ENCODE measurements at places on chromosomes 6 and 20.
A peak's percentile ranks its signal among the peaks of the same experiment; 100 is the strongest.

- DNase-seq = no peak
- H3K27ac ChIP-seq = no peak overlapping the region
- no peaks in the 10 kb centered on the region for H3K36me3 ChIP-seq
- no peaks in the 10 kb centered on the region for H3K27me3 ChIP-seq
- H3K4me1 ChIP-seq = no peaks in the 10 kb centered on the region
Observed at GRCh38 chr6:1702580-1703051, 92.9 kb downstream of the FOXC1 start.

GRCh38 chr20:17497821-17498580 lies 33.2 kb downstream of the BFSP1 start:
- no peaks in the 10 kb centered on the region for H3K36me3 ChIP-seq
- no peak overlapping the region for H3K27ac ChIP-seq
- no peak for DNase-seq
- no peaks in the 10 kb centered on the region for H3K4me1 ChIP-seq
- no peak overlapping the region for H3K4me3 ChIP-seq

- no peak overlapping the region for H3K27ac ChIP-seq
- H3K4me1 ChIP-seq = peaks cover 8% of the 10 kb centered on the region
- H3K4me3 ChIP-seq = no peak overlapping the region
Observed at GRCh38 chr6:74534465-74535211, 671.2 kb downstream of the COL12A1 start.

- H3K27me3 ChIP-seq = no peaks in the 10 kb centered on the region
- H3K36me3 ChIP-seq = no peaks in the 10 kb centered on the region
- H3K4me1 ChIP-seq = no peaks in the 10 kb centered on the region
- no peak overlapping the region for H3K4me3 ChIP-seq
- DNase-seq = no peak
Observed at GRCh38 chr6:137102050-137102848, 57.5 kb upstream of the IL20RA start.

GRCh38 chr6:107592806-107593205 lies 102.9 kb downstream of the SOBP start:
- no peak overlapping the region for H3K4me3 ChIP-seq
- H3K27me3 ChIP-seq = no peaks in the 10 kb centered on the region

DNA sequence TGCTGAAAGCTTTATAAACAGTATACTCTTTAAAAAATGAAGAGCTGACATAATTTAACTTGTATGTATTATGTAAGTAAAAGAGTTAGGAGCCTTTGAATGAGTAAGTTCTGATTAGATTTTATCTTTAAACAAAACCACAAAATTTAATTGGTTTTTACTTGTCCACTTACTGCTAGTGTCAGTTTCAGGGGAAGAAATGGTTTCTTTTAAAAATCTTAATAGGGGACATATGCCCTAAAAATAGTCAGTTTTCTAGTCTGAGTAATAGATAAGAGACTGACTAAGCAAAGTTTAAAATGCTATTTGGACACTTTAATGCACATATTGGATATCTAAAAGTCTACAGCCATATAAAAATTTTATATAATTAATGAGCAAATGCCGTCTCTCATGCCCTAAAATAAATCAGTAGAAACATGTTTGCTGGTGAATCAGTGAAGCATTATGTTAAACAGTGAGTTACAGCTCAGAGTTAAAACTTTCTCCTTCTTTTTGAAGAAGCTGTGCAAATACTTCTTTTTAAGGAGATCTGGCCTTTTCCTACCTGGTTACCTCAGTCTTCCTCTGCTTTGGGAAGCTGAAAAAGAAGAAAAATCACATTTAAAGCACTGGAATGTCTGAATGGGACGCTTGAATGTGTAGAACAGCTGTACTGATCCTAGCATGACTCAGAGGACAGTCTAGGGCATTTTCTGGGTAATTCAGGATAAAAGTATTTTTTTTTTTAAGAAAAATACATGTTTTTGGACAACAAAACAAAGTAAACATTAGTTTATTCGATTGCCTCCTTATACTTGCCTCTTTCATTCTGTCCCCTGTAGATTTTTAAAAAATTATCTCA lies 55.3 kb downstream of the CDH26 start:
- no peak overlapping the region for H3K27ac ChIP-seq
- no peaks in the 10 kb centered on the region for H3K36me3 ChIP-seq
- DNase-seq = no peak
- no peaks in the 10 kb centered on the region for H3K4me1 ChIP-seq
- H3K27me3 ChIP-seq = no peaks in the 10 kb centered on the region

DNA sequence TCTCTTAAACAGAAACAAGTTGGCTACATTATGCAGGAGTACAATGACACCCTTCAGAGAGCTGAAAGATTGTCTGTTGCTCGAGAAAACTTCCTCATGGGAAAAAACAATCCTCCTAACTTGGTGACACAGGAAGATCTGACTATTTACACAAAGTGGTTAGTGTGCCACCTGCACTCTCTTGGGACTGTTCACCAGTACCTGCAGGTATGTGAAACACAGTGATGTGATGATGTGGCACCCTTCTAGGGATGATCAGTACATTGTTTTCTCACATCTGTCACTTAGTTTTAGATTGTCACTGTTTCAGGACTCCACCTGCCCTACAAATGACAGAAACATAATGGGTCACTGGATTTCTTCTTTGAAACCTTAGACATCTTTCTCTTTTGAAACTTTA lies 101.8 kb downstream of the CEP57L1 start:
- no peaks in the 10 kb centered on the region for H3K27me3 ChIP-seq
- H3K4me3 ChIP-seq = no peak overlapping the region
- no peaks in the 10 kb centered on the region for H3K36me3 ChIP-seq
- no peak for DNase-seq
- H3K27ac ChIP-seq = no peak overlapping the region

- no peaks in the 10 kb centered on the region for H3K36me3 ChIP-seq
- H3K4me3 ChIP-seq = no peak overlapping the region
- H3K27ac ChIP-seq = no peak overlapping the region
- no peaks in the 10 kb centered on the region for H3K4me1 ChIP-seq
- DNase-seq = no peak
Observed at GRCh38 chr6:80366714-80367113, 260.2 kb downstream of the BCKDHB start.

DNA sequence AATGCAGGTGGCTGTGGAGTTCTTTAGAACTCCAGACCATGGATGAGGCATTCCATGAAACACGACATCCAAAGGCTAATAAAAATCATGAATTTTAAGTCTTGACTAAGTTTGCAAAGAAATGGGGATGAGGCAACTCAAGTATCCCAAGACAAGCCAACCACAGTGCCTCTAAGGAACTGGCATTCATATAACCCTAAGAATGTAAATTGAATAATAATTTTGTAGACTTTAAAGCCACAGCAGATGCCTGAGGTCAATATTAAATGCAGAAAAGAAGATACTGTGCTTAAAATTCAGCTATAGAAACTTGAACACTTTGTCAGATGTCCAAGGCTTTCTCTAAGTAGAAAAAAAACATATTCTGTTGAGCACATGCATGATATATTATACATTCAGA lies 54.5 kb downstream of the TFAP2B start:
- no peaks in the 10 kb centered on the region for H3K27me3 ChIP-seq
- H3K4me3 ChIP-seq = no peak overlapping the region
- no peaks in the 10 kb centered on the region for H3K36me3 ChIP-seq
- H3K27ac ChIP-seq = no peak overlapping the region
- no peaks in the 10 kb centered on the region for H3K4me1 ChIP-seq

- no peak overlapping the region for H3K27ac ChIP-seq
- no peak overlapping the region for H3K4me3 ChIP-seq
- no peaks in the 10 kb centered on the region for H3K27me3 ChIP-seq
- no peaks in the 10 kb centered on the region for H3K4me1 ChIP-seq
Observed at GRCh38 chr6:20137240-20137639, 75.0 kb downstream of the MBOAT1 start.

GRCh38 chr20:46583411-46584214 lies 33.2 kb upstream of the OCSTAMP start:
- no peaks in the 10 kb centered on the region for H3K36me3 ChIP-seq
- DNase-seq = no peak
- no peak overlapping the region for H3K4me3 ChIP-seq
- no peak overlapping the region for H3K27ac ChIP-seq
- H3K27me3 ChIP-seq = no peaks in the 10 kb centered on the region
- H3K4me1 ChIP-seq = no peaks in the 10 kb centered on the region

DNA sequence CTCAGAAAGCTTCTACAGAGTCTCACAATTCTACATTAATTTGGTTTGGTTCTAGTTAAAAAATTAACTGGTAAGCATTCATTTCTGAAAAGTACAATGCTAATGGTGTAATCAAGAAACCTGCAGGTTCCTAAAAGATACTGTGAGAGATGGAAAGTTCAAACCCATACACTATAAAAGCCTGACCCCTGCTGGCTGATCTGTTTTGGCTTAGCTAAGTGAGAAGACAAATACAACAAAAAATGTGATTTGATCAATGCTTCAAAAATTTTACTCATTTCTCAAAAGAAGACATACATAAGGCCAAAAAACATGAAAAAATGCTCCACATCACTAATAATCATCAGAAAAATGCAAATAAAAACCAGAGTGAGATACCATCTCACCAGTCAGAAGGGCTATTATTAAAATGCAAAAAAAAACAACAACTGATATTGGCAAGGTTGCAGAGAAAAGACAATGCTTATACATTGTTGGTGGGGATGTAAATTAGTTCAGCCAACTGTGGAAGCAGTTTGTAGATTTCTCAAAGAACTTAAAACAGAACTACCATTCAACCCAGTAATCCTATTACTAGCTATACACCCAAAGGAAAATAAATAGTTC lies 102.8 kb downstream of the MOXD1 start:
- H3K4me3 ChIP-seq = no peak overlapping the region
- DNase-seq = peak; percentile 54
- H3K4me1 ChIP-seq = no peaks in the 10 kb centered on the region
- H3K27ac ChIP-seq = no peak overlapping the region
- H3K27me3 ChIP-seq = no peaks in the 10 kb centered on the region

GRCh38 chr6:137678451-137678850 lies 184.3 kb upstream of the OLIG3 start:
- no peaks in the 10 kb centered on the region for H3K4me1 ChIP-seq
- no peak overlapping the region for H3K27ac ChIP-seq
- no peak for DNase-seq
- H3K36me3 ChIP-seq = no peaks in the 10 kb centered on the region
- H3K4me3 ChIP-seq = no peak overlapping the region

DNA sequence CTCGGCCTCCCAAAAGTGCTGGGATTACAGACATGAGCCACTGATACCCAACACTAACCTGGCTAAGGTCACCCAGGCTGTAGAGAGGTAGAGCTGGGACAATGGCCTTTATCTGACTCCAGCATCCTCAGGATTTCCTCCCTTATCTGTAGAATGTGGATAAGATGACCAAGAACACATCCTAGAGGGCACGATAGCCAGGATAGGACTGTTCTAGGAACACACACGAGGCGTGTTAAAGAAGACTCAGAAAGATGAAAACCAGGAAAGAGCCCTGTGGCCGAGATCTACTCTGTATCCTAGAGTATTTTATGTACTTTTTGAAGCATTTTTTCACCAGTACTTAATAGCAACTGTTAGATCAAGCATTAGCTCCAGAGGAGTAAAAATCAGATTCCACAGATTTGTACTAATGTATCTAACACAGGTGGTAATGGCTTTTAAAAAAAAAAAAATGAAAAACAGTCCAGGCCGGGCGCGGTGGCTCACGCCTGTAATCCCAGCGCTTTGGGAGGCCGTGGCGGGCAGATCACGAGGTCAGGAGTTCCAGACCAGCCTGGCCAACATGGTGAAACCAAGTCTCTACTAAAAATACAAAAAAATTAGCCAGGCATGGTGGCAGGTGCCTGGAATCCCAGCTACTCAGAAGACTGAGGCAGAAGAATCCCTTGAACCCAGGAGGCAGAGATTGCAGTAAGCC lies 17.3 kb downstream of the PPP1R10 start:
- no peak overlapping the region for H3K4me3 ChIP-seq
- DNase-seq = no peak
- H3K36me3 ChIP-seq = peaks cover 36% of the 10 kb centered on the region

GRCh38 chr6:43450699-43451131 lies 4.6 kb downstream of the DLK2 start:
- no peak overlapping the region for H3K27ac ChIP-seq
- H3K27me3 ChIP-seq = no peaks in the 10 kb centered on the region
- H3K4me1 ChIP-seq = peaks cover 8% of the 10 kb centered on the region
- H3K36me3 ChIP-seq = peaks cover 21% of the 10 kb centered on the region

GRCh38 chr6:167150941-167151549 lies 6.7 kb downstream of the GPR31 start:
- H3K36me3 ChIP-seq = no peaks in the 10 kb centered on the region
- no peaks in the 10 kb centered on the region for H3K4me1 ChIP-seq
- H3K27me3 ChIP-seq = no peaks in the 10 kb centered on the region
- H3K4me3 ChIP-seq = no peak overlapping the region

DNA sequence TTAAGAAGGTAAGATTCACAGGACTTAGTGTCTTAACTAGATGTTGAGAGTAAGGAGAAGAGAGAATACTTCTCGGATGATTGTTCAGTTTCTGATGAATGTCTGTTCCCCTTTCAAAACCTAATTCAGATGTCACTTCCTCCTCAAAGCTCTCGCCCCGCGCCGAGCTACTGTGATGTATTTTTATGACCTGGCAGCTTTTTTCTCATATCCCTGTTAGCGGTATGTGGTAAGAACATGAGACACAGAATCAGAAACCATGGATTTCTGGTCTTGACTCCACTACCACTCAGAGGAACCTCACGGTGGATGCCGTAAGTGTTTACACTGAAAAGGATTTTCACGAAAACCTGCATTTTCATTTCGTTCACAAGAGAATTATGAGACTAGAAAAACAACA lies 48.4 kb downstream of the CEP43 start:
- H3K4me1 ChIP-seq = no peaks in the 10 kb centered on the region
- H3K27me3 ChIP-seq = no peaks in the 10 kb centered on the region
- H3K36me3 ChIP-seq = no peaks in the 10 kb centered on the region
- no peak for DNase-seq
- no peak overlapping the region for H3K4me3 ChIP-seq
- no peak overlapping the region for H3K27ac ChIP-seq

- no peaks in the 10 kb centered on the region for H3K36me3 ChIP-seq
- H3K27me3 ChIP-seq = no peaks in the 10 kb centered on the region
- peak overlapping the region; percentile 72 for H3K27ac ChIP-seq
- H3K4me3 ChIP-seq = no peak overlapping the region
- DNase-seq = no peak
- peaks cover 11% of the 10 kb centered on the region for H3K4me1 ChIP-seq
Observed at GRCh38 chr6:53465732-53466131, 79.2 kb downstream of the GCLC start.

- no peaks in the 10 kb centered on the region for H3K36me3 ChIP-seq
- no peaks in the 10 kb centered on the region for H3K27me3 ChIP-seq
- H3K4me1 ChIP-seq = no peaks in the 10 kb centered on the region
- no peak overlapping the region for H3K27ac ChIP-seq
- H3K4me3 ChIP-seq = no peak overlapping the region
Observed at GRCh38 chr6:123598011-123598410, 38.7 kb downstream of the TRDN start.
